ENCODE measurements at places on chromosomes 11 and 22.

DNA sequence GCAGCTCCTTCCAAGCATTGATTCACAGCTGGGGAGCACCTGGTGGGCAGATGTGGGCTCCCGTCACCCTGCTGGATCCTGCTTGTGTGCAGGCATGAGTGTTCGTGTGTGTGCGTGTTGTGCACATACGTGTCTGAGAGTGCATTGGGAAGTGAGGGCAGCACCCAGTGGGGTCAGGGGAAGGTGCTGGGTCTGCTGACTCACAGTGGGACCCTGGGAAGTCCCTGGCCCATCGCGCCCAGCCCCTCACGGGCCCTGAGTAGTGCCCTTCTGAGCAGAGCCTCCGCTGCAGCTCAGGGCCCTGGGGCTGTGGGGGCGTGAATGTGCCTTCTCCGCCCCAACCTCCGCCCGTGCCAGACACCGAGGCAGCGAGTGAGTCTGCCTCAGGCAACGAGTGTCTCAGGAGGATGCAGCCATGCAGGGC is 36.8 kb downstream of the WNT11 start:
- DNase-seq: no peak

- DNase-seq: no peak
Measured at GRCh38 chr11:29782447-29782846, 234.4 kb downstream of the KCNA4 start.

- DNase-seq: no peak
Measured at GRCh38 chr11:76837696-76838677, 22.7 kb upstream of the ACER3 start.

- no peak for DNase-seq
Measured at GRCh38 chr11:73570415-73571114, 27.3 kb downstream of the FAM168A start.

DNA sequence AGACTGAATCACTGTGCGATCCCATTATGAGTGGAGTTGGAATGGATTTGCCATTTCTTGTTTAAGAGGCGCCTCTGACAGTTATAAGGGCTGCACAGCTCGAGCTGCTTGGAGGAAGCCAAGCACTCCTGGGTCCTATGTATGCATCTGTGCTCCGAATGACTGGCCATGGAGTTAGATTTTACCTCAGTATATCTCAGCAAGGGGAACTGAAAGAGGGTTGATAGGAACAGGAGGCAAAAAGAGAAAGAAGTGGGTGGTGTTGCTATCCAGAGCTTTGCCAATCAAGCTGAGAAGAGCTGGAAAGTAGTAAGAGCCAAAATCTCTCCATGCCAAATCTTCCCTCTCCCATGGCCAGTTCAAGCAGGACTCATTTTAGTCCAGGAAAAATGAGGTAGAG is 632.0 kb upstream of the KIRREL3 start:
- DNase-seq: no peak

DNA sequence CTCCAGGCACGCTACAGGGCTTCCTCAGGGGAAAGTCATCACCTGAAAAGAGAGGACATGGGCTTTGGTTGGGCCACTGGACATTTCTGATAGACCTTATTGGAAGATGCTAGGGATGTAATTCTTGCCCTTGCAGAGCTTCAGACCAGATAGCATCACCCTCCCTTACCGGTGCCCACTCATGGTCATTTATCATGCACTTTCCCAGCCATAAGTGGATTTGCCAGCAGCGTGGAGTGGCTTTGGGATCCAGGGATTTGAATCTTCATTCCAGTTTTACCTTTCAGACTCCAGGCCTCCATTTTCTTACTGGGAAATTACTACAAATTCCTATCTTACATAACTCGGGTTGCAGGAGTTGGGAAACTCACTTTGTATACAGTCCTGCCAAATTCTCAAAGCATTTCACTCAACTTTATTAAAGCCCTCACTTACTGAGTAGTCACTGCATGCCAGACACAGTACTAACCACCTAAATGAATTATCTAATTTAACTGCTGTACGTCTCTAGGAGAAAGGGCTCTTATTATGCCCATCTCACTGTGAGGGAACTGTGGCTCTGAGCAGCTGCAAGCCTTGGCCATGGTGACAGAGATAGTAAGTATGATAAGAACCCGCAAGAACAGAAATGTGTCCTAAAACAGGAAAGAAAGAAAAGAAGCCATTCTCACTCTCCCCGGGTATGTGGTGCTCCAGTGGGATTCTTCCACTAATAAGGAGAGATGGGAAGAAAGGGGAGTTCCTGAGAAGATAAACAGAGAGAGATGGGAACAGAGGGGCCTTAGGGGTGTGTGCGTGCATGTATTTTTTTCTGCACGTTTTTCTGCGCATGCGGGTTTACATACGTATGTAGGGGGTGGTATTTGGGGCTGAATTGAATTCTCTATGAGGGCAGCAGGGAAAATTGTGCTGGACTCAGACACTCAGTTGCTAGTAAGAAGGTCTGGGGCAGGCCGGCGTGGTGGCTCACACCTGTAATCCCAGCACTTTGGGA is 9.7 kb downstream of the CHRM1 start:
- no peak for DNase-seq

GRCh38 chr22:19750507-19751490 is 9.8 kb upstream of the TBX1 start:
- no peak for DNase-seq

GRCh38 chr11:17813391-17814059 is 78.9 kb downstream of the KCNC1 start:
- no peak for DNase-seq

- DNase-seq: no peak
Measured at GRCh38 chr11:96014217-96014616, 90.3 kb upstream of the MTMR2 start.

- no peak for DNase-seq
Measured at GRCh38 chr11:56817661-56818060, 69.2 kb upstream of the OR9G4 start.
